ENCODE measurements at places on chromosomes 1 and 21. TPM values are rescaled to one million over a fixed set of nuclear protein-coding genes. Genes with fewer than 3 reads are reported as not detected.

- H3K27me3 ChIP-seq: no peaks in the 10 kb centered on the region
These were observed 67.1 kb upstream of the GCLM start for GRCh38 chr1:93976291-93976690.

- no peaks in the 10 kb centered on the region for H3K36me3 ChIP-seq
- no peaks in the 10 kb centered on the region for H3K27me3 ChIP-seq
- H3K4me1 ChIP-seq: no peaks in the 10 kb centered on the region
- no peak for DNase-seq
These were observed 98.3 kb upstream of the RUNX1 start for GRCh38 chr21:35147439-35147838.

GRCh38 chr1:47752559-47752958 lies 244.6 kb downstream of the TRABD2B start:
- H3K27ac ChIP-seq: no peak overlapping the region
- no peaks in the 10 kb centered on the region for H3K4me1 ChIP-seq
- no peaks in the 10 kb centered on the region for H3K36me3 ChIP-seq
- no peaks in the 10 kb centered on the region for H3K27me3 ChIP-seq
- no peak overlapping the region for H3K4me3 ChIP-seq

DNA sequence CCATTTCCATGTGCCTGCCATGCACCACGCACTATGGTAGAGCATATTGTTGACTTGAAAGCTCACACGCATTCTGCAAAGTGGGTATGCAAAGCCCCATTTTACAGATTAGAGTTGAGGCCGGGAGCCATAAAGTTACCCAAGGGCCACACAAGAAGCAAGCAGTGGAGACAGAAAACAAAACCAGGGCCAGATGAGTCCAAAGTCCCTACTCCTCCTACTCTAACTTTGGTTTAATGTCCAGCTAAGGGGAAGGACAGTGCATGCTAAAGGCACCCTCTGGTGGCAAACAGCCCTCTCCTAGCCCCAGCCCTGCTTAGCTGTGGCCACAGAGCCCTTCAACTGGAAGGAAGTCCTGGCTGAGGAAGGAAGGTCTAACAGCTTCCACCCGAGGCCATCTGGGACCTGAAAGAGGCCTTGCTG lies 74.9 kb downstream of the SLC66A1 start:
- H3K4me1 ChIP-seq: peaks cover 39% of the 10 kb centered on the region
- no peak overlapping the region for H3K4me3 ChIP-seq
- no peak for DNase-seq
- H3K36me3 ChIP-seq: peaks cover 49% of the 10 kb centered on the region
- H3K27me3 ChIP-seq: no peaks in the 10 kb centered on the region
- H3K27ac ChIP-seq: no peak overlapping the region

DNA sequence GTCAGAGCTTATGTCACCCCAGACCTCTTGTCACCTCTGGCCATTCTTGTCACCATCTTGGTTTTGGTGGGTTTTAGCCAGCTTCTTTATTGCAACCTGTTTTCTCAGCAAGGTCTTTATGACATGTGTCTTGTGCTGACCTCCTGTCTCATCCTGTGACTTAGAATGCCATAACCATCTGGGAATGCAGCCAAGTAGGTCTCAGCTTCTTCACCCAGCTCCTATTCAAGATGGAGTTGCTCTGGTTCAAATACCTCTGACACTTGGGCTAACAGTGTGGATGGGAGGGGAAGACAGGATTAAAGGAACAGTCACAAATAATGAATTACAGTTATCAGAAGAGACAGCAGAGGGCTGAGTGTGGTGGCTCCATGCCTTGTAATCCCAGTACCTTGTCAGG lies 30.5 kb upstream of the PIK3CD start:
- no peak overlapping the region for H3K4me3 ChIP-seq
- DNase-seq: no peak
- peaks cover under 1% of the 10 kb centered on the region for H3K4me1 ChIP-seq

TSPAN2 gene
- 4.5 TPM for total RNA-seq

MATN1 gene
- 2.2 TPM for total RNA-seq

CDC20 gene
- 1.2 TPM for total RNA-seq

All from naive thymus-derived CD4-positive, alpha-beta T cell (primary cell).